ENCODE measurements at places on chromosomes 5 and 9.

- DNase-seq, result no peak
These were observed 122.5 kb upstream of the TMEM161B start for GRCh38 chr5:88391116-88391515.

DNA sequence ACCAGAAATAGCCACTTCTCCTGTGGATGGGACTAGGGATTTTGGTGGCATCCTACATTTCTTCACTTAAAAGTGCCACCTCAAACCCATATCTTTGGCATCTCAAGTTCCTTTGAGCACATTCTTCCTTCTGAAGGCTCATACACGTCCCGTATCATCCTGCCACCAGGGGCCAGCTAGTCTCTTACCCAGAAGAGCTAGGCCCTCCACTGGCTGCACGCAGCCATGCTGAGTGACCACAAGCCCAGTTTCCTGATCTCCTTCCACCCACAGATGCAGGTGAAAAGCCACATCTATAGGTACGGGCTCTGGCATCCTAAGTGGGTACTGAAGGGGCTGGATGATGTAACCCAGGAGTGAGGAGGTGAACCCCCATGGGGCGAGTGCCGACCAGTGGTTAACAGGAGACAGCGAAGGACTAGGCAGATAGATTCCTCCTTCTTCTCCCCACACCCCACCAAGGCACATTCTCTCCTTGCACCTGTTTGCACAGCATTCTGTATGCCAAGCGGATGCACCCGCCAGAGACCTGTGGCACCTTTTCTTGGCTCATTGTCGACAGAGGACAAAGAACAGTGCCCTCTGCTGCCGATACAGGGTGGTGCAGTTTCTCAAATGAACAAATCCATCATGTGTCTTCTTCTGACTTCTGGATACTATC, 14.4 kb upstream of the SCGB3A1 start:
- DNase-seq, result peak; percentile 56

DNA sequence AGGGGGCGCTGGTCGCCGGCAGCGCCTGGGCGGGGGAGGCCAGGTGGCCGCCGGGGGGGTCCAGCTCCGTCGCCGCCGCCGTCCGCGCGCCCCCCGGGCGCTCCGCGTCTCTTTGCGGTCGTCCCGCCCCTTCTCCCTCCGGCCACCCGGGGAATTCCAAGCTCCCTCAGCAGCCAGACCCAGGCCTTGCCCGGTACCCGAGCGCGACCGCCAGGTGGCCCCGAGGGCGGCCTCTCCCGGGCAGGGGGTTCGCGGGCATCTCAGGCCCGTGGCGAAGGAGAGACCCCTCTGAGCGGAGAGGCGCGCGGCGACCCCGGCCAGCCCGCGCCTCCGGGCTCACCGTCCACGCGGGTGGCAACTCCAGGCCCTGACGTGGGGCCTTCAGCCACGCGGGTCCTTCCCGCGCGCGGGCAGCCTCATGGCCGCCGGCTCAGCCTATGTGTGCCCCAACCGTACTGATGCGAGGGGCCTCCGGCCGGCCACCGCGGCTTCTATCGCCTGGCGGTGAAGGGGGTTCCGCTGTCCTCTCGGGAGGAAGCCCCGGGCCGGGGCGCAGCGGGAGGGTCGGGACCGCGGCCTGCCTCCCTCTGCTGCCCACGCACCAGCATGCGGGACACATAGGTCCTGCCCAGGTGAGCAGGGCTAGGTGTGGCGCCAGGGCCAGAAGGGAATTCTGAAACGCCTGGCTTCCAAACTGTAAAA, 529 bp upstream of the NRARP start:
- DNase-seq, result no peak

GRCh38 chr5:115317320-115317719, 20.9 kb upstream of the CCDC112 start:
- DNase-seq, result no peak

DNA sequence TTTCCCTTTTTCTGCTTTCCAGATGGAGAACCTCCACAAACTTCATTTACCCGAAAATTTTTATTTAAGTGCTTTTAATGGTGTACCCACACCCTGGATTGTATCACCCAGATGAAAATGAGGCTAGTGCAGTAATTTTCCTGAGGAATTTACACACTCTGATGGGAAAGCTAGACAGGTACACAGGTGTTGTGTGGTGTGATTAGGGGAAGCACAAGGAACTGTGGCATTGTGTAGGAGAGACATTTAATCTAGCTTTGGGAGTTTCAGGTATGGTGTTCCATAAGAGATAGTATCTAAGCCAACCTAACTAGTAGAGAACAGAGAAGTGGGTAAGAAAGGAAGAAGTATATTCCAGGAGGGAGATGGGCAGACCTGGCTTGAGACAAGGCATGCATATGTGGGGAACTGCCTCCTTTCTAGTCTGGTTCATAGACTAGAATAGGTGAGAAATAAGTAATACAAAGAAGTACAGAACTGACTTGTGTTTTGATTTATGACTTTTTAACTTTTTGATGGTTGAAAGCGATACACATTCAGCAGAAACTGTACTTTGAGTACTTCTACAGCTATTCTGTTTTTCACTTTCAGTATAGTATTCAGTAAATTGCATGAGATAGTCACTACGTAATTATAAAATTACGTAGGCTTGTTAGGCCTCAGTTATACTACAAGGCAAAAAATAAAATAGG, 22.9 kb upstream of the ROPN1L start:
- DNase-seq, result no peak

GRCh38 chr9:127838375-127839078, 15.9 kb downstream of the ENG start:
- peak; percentile 41 for DNase-seq

GRCh38 chr9:92795000-92795399, 30.4 kb upstream of the BICD2 start:
- DNase-seq, result no peak

DNA sequence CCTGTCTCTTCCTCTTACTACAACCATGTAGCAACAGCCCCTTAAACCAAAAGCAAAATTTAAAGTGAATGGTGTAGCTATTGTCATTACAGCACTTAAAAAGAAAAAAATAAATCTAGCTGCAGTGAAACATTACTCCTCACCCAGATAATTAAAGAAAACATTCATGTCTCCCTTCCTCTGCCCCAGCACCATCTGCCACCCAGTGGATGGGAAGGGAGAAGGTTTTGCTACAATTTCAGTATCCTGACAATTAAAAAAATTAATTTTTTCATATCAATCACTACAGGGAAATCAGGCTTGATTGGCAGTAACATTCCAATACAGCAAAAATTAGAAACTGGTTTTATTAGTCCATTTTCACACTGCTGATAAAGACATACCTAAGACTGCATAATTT, 147.4 kb upstream of the PUM3 start:
- DNase-seq, result no peak

DNA sequence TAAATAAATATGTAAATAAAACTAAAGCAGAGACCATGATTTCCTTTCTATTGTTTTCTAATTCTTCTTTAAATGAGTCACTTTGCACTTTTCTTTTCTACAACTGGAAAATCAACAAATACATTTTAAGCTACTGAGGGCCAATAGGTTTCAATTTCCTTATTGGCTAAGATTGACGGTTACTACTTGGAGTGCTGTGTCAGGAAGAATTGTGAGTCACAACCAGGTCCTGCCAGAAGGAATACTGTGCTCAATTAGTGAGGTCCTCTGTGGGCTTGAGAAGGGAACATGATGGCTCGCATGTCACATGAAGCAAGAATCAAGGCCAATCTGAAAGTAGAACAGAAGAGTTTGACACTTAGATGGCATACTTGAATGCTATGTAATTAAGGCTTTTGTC, 110.8 kb downstream of the HMHB1 start:
- no peak for DNase-seq

DNA sequence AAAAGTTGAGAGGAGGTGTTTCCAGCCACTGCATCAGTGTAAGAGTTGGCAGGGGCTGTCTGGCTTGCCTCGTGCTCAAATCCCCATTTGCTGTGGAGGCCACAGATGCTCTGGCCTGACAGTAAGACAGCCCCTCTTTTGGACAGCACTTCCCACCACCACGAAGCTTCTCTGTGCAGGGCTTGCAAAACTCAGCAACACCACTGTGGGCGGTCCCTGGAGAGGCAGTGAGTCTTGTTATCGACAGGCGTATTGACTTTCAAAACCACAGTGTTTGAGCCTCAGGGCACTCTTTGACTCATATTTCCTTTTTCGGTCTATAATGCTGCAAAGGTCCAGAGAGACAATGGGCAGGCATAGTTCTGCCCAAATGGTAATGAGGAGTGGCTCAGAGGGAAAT, 539.5 kb downstream of the EBF1 start:
- DNase-seq, result no peak

GRCh38 chr5:97998941-97999340, 774.5 kb upstream of the RGMB start:
- no peak for DNase-seq

DNA sequence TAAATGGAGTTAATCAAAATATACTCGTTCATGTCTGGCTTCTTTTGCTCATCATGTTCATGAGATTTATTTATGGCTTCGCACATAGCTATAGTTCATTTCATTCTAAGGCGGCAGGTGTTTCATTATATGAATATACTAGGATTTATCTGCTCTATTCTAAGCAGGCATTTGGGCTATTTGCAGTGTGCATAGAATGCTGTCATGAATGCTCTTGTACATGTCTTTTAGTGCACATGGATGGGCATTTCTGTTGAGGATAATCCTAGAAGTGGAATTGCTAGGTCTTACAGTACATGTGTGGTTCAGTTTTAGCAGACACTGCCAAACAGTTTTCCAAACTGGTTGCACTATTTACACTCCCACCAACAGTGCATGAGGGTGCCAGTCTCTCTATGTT, 285.3 kb upstream of the ADRA1B start:
- no peak for DNase-seq

DNA sequence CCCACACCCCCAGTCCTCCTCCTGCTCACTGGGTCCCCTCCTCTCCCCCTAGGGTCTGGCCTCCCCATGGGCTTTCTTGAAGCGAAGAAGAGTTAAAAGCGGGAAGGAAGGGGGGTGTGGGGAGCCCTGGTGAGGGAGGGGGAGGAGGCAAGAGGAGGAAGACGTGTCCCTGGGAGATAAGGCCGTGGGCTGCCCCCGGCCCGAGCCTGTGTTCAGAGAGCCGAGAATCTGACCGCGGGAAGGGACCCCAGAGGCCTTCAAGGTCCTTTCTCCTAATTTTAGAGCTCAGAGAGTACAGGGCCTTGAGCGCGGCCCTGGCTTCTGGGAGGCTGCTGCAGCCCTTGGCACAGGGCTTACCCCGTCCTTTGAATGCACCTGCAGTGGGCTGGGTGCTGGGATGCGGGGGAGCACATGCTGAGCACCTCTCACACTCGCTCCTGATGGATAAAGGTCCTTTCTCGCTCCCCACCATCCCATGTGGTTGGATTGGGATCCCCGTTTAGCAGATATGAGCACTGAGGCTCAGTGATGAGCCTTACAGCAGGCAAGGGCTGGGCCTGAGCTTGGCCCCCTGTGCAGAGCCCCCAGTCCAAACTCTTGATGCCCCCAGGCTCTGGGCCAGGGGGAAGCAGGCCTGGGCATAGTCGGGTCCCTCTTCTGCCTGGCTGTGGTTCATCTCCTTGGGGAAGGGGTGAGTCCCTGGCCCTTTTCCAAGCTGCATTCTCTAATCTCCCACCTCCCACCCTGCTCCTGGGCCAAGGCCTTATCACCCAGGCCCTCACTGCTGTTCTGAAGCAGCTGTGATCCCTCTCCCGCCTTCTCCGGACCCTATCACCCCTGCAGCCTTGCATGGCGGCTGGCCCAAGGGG, 5.9 kb downstream of the GFI1B start:
- no peak for DNase-seq

- peak; percentile 48 for DNase-seq
These were observed 25.6 kb downstream of the COL27A1 start for GRCh38 chr9:114180696-114181606.

DNA sequence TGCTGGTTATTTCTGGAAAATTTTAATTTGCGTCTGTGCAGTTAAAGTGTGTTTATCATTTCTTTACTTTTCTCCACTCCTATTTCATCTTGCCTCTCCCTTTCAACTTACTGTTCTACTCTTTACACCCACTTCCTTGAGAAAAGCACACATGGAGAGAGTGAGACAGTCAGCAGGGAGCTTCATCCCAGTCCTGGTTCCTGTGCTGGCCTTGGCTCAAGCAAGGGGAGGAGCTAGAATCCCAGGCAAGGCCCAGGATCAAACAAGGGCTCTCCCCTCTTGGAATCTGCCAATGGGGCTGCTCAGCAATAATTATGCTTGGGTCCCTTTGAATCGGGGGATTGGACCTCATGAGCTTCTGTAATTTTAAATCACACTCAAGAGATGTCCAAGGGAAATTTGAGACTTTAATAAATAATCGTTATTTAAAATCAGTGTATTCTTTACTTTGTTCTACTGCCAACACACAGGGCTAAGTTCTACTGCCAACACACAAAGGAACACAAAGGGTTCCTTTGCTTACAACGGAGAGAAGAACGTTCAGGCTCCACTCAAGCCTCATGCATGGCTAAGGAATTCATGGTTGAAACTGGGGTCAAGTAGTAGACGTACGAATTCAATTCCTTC, 439.3 kb upstream of the DAB2 start:
- DNase-seq, result no peak

GRCh38 chr9:131657940-131658339, 81.9 kb downstream of the RAPGEF1 start:
- no peak for DNase-seq

DNA sequence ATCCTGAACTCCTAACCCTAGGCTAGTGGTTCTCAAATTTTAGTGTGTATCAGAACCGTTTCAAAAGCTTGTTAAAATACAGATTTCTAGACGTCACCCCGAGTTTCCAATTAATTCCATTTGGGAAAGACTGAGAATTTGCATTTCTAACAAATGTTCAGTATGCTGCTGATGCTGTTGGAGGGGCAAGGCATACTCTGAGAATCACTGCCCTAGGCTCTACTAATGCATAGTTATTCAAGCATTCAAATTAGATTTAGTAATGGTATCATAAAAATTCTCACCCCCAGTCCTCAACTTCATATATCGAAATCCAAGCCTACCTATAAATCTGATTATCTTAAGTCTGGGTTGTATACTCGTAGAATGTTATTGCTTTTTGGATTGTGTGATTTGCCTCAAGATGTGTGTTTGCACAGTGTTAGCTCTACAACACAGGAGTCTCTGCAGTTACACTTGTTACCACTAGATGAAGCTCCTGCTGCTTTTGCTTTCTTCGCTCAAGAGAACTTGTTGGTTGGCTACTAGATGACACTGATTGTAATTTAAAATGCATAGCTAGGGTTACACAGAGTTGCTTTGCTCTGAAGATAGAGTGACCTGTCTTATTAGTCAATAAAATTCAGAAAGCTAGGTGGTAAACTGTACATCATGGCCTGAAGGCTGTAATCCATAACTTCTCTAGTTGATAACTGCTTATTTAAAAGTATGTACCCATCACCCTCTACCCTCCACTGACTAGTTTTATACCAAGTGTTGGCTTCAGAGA, 7.5 kb upstream of the ERAP2 start:
- DNase-seq, result no peak

DNA sequence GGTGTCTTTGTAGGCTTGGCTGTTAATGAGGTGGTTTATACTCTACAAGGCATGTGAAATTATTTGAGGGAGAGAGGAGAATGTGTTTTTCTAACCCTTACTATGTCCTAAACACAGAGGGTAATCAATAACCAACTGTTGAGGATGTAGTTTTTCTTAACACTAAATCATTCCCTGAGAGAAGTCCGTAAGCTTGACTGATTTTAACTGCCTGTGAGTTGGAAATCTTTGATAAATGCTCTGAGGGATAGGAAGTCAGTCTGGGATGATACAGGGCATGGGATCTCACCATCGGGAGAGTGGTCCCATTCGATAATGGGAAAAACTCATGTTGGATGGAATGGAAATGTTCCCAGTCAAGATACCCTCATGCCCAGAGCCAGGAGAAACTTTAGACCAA, 249.6 kb downstream of the PDZD2 start:
- no peak for DNase-seq

GRCh38 chr5:90912476-90912875, 353.9 kb downstream of the ADGRV1 start:
- DNase-seq, result no peak

- no peak for DNase-seq
These were observed 3.2 kb upstream of the SMIM23 start for GRCh38 chr5:171782332-171782966.
